C1 segment of cervical spinal cord (tissue), 14 donors: ENCODE measurements at places on chromosomes 2 and 18.

GRCh38 chr18:68428661-68429060, 286.2 kb downstream of the TMX3 start:
- no peak for DNase-seq

GRCh38 chr18:42931491-42931890, 184.0 kb downstream of the RIT2 start:
- DNase-seq = no peak

- DNase-seq = no peak
Measured at GRCh38 chr2:17640406-17640805, 99.9 kb downstream of the VSNL1 start.

GRCh38 chr2:144339048-144339447, 180.9 kb downstream of the ZEB2 start:
- DNase-seq = no peak

GRCh38 chr2:122750808-122751207, 995.4 kb downstream of the TSN start:
- no peak for DNase-seq

DNA sequence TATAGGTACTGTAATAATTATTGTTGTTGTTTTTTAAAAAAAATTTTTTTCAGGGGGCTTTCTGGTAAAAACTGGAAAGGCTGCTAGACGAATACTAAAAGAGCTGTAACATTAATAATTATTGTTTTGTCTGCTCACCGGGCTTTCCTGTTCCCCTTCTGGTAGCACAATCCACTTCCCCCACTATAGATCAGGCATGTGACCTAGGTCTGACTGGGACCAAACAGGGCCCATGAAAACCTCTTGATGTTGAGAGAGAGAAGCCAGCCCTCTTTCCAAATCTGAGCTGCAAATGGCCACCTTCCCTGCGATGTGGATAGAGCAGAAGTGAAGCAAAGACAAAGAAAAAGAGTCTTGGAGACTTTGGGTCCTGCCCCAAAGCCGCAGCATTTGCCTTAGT, 23.4 kb downstream of the SH2D6 start:
- no peak for DNase-seq

DNA sequence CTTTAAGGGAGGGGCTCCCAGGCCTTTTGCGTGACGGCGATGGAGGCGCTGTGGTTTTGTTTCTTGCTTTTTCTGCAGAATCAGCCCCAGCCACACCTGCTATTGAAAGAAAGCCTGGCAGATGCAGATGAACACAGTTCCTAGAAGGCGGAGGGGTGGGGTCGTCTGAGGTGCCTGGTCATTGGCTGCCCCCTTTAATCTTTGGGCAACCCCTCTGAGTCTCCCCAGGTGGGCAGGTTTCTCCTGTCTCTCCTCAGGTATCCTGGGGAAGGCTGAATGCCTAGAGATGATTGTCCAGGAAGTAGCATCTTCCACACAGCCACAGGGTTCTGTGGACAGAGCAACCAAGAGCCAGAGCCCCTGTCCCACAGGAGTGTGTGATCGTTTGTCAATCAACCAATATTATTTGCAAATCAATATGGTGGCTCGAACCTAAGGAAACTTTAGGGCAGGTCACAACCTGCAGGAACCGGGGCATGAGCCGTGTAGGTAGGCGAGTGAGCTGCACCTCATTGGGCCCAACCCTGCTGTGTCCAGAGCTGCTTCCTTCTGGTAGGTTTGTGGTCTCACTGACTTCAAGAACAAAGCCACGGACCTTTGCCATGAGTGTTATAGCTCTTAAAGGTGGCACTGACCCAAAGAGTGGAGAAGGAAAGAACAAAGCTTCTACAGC, 104.3 kb downstream of the NDUFA10 start:
- DNase-seq = no peak

DNA sequence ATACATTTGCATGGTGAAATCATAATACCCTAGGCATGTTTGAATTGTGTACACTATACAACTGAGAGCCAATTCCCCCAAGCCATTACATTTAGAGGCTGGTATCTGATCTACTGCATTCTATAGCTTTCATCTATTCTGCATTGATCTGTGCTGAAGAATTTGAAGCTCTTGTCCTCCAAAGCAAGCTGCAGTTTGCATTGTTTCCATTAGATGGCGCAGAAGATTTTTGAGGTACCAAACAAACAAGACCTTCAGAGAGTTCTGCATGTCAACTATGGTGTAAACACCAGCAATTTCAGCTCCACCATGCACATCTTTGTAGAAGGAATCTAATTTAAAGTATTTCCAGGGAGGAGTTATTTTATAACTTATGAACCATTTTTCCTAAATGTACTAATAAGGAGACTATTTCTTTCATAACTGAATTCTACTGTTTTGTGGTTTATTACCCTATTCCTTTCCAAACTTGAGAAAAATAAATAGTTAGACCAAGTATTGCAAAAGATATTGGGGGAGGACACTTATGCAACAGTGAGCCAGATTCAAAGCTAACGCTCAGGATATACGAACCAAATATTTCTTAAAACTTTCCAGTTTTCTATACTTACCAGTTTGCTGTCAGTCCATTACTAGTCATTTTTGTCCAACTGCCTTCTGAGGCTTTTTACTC, 761.8 kb upstream of the ACVR2A start:
- DNase-seq = peak; percentile 26

GRCh38 chr2:168848225-168848624, 42.0 kb downstream of the SPC25 start:
- no peak for DNase-seq

DNA sequence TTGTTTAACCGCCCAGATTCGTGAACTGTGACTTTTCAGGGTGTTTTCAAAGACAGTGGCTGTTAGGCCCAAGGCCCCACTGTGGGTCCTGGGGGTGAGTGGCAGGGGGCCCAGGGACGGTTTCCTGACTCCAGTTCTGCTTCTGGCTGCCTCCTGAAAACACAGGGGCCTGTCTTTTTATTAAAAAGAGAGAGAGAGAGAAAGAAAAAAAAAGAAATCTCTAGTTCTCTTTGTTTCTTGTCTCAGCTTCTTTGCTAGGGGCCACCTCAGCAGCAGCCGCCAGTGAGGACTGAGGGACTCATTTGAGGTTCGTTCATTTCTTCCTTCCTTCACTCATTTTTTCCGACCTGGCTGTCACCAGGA, 15.4 kb upstream of the E2F6 start:
- DNase-seq = no peak

DNA sequence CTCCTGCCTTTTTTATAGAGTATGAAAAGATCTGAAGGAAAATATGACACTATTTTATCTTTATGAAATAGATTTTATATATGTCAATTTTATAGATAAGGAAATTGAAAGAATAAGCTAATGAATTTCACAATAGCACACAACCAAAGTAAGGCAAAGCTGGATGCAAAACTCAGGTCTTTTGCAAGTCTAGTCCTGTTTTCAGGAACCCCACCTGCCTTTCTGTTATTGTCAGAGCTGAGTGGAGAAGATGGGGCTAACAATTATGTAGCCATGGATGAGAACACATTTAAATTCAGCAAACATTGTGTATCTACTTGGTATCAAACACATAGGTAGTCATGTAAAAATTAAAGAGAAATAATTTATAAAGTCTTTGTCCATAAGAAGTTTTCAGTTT, 161.5 kb upstream of the ZEB2 start:
- no peak for DNase-seq

DNA sequence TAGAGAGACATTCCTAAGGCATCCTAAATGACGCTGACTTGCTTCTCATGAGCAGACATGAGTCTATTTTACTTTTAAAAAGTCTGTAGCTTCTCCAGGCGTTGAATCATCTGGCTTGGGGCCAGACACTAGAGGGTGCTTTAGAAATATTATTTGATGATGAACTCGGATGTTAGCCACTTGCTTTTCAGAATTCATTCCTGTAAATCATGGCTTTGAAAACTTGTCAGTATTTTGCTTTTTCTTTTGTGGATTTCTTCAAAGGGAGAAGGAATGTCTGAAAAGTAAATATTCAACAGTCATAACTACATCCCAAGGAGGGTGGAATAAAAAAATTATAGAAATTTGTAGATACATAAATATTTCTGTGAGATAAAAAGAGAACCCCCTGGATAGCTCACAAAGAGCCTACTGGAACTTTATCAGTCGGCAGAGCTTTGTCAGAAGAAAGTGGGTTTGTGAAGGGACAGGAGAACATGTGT, 370.8 kb downstream of the OSR1 start:
- no peak for DNase-seq

GRCh38 chr2:47021301-47022009, 105.8 kb upstream of the MCFD2 start:
- no peak for DNase-seq

- DNase-seq = no peak
Measured at GRCh38 chr2:216665242-216665641, 30.1 kb downstream of the IGFBP5 start.

DNA sequence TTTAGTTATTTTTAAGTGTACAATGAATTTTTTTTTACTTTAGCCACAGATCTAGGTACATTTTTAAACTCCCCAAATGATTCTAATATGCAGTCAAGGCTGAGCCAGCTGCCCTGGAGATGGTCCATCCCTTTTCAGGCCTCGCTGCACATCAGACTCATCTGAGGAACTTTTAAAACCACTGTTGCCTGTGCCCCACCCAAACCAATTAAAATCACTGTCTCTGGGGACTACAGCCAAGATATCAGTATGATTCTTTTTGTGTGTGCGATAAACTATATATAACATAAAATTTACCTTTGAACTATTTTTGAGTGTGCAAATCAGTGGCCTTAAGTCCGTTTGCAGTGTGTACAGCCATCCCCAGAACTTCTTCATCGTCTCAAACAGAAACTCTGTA, 9.1 kb upstream of the MALT1 start:
- no peak for DNase-seq

DNA sequence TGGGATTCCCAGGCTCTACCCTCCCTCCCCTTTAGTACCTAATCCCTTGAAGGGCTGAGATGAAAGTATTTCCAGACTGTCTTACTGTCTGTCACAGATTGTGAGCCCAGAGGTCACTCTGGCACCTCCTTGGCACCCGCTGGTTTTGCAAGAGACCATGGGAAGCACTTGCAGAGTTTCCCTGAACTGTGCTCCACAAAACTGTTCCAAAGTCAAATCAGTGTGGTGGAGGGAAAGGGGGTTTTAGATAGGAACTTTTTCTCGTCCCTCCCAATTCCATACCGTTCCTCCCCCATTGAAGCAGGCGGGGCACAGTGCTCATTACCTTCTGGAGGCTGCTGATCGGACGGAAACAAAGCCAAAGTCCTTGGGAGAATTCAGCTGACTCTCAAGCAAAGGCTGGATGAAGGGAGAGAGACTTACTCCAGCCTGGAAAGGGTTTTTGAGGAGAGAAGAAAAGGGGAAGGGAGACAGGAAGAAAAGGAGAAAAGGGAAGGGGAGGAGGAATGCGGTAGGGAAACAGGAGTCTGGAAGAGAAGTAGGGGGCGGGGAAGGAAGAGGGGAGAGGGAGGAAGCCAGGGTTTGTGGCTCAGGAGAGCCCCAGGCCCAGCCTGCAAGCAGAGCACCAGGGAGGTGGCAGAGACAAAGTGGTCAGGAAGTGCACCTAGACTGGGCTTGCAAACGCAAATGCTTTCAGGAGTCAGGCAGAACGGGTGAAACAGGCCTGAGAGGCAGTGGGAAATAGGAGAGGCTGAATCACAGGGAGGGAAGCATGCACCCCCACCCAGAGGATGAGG, 88.4 kb upstream of the SP3 start:
- no peak for DNase-seq

GRCh38 chr2:127219171-127220070, 678 bp downstream of the CYP27C1 start:
- DNase-seq = no peak

GRCh38 chr2:112095681-112096080, 40.6 kb downstream of the TMEM87B start:
- no peak for DNase-seq

DNA sequence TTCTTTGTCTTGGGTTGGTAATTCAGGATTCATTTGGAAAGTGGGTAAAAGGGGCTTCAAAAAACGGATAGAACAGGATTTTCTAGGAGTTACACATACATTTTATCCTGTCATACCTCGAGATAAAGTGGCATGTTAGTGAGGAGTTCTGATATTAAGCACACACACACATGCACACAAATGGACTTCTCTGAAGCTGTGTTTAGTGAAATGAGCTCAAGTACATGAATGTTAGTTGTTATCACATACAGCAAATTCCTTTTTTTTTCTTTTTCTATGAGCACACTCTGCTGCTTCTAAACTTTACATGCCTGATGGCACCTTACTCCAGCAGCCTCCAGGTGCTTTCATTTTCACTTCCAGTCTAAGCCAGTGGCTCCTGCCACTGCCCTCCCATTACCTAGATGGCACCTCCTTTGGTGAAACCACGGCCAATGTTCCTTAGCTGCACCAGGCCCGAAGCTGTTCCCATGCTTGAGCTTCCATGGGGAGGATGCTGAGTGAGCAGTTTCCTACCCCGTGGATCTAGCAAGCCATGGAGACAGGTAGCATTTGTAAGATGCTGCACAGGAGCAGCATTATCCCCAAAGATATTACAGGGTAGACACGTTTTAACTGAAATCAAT, 49.7 kb downstream of the STAT1 start:
- DNase-seq = no peak

DNA sequence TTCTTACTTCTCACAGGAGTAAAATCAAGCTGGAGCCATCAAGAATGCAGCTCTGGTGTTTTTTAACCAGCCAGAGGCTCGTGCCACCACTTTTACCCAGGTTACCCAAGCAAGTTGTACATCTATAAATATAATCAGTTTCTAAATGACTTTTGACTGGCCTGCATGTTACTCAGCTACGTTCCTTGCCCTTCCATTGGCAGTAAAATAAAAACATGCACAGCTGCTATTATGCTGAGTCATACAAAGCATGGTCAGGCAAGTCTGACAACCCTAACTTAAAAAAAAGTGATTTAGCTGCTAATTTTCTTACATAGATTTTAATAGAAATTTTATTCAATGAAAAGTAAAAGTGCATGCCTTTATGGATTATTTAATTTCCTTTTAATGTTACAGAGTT, 111.7 kb upstream of the CSRNP3 start:
- DNase-seq = no peak

- peak; percentile 45 for DNase-seq
Measured at GRCh38 chr2:239223310-239224198, 177.3 kb downstream of the HDAC4 start.

DNA sequence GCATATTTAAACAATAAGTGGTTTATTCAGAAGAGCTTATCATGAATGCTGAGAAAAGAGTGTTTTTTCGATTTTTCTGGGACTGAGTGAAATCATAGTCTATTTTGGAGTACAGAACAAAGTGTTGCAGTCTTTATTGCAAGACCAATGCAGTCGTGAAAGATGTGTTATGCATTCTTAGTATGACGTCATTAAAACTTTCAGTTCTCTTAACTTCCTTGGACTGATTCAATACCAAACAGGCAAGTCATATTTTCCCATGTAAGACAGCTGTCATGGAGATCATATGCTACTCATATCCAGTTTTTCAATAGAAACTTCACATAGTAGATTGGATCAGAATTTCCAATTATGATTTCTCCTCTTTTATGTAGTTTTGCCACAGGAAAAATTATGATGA, 92.6 kb downstream of the RIT2 start:
- no peak for DNase-seq

DNA sequence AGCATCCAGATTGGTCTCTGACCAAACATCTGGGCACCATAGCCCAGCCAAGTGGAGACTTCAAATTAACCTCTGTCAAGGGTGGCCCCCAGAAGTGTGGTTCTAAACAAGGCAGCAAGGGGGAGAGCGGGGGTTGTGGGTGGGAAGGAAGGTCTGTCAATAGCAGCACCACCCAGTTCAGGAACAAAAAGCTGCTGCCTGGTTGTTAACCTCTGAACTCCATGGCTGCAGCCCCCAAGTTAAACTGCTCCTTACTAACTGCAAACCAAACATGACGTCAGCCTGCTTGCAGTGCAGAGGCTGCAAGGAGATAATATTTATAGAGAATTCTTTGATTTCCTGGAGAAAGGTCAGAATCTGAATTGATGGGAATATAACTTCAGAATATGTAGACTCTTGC, 76.5 kb downstream of the ARL4C start:
- no peak for DNase-seq

- DNase-seq = no peak
Measured at GRCh38 chr2:68475110-68475509, 7.7 kb downstream of the APLF start.
